Muscle of leg (tissue), 16 donors: ENCODE measurements at places on chromosomes 7 and 10. TPM values are rescaled to one million over a fixed set of nuclear protein-coding genes. Genes with fewer than 3 reads are reported as not detected.

DNA sequence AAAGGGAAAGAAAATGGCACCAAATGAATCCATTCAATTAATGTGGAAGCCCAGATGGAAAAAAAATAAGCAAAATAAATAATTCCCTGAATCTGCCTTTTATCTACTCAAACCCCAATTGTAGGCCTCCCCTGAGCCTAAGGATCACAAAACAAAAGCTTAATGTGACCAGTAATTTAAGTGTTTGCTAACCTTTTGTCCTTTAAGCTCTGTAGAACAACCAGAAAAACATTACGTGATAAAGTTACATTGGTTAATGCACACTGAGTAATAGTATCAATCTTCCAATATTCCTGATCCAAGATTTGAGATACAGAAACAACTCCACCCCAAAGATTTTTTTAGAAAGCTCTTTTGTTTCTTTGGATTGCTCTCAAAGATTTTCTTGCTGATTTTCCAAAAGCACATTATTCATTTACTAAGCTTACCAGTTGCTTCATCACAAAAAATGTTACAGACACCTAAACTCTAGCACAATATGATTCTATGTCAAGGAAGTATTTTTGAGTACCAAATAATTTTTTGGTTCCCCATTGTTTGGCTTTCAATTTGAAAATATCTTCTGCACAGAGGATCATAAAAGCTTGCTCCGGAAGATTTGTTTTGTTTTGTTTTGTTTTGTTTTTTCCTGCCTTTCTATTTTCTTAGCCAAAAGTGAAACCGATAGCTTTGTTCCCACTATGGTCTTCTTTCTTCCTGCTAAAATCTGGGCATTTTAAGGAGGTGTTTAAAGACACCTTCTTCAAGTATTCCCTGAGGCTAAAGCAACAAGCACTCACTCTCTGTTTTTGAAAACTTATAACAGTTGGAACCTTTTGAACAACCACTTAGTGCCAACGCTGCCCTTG lies 54.2 kb downstream of the TRIL start:
- H3K27ac ChIP-seq, result peak overlapping the region; percentile 63
- no peaks in the 10 kb centered on the region for H3K36me3 ChIP-seq
- H3K27me3 ChIP-seq, result no peaks in the 10 kb centered on the region
- H3K4me3 ChIP-seq, result peak overlapping the region; percentile 7
- DNase-seq, result peak; percentile 75

- H3K4me3 ChIP-seq, result no peak overlapping the region
- H3K4me1 ChIP-seq, result peaks cover 16% of the 10 kb centered on the region
- peak; percentile 52 for DNase-seq
- no peaks in the 10 kb centered on the region for H3K36me3 ChIP-seq
- H3K27me3 ChIP-seq, result no peaks in the 10 kb centered on the region
Measured at GRCh38 chr7:155885167-155886155, 73.2 kb upstream of the SHH start.

- no peaks in the 10 kb centered on the region for H3K27me3 ChIP-seq
- peaks cover 22% of the 10 kb centered on the region for H3K4me1 ChIP-seq
- peak; percentile 51 for DNase-seq
- peak overlapping the region; percentile 85 for H3K27ac ChIP-seq
Measured at GRCh38 chr7:147912291-147912690, 678.3 kb upstream of the C7orf33 start.

- no peaks in the 10 kb centered on the region for H3K4me1 ChIP-seq
- no peak for DNase-seq
- H3K36me3 ChIP-seq, result no peaks in the 10 kb centered on the region
- no peaks in the 10 kb centered on the region for H3K27me3 ChIP-seq
Measured at GRCh38 chr10:118504467-118505205, 90.8 kb downstream of the PRLHR start.

- no peak for DNase-seq
- no peak overlapping the region for H3K4me3 ChIP-seq
- H3K4me1 ChIP-seq, result peaks cover 4% of the 10 kb centered on the region
Measured at GRCh38 chr7:28142650-28143049, 37.9 kb downstream of the JAZF1 start.

DNA sequence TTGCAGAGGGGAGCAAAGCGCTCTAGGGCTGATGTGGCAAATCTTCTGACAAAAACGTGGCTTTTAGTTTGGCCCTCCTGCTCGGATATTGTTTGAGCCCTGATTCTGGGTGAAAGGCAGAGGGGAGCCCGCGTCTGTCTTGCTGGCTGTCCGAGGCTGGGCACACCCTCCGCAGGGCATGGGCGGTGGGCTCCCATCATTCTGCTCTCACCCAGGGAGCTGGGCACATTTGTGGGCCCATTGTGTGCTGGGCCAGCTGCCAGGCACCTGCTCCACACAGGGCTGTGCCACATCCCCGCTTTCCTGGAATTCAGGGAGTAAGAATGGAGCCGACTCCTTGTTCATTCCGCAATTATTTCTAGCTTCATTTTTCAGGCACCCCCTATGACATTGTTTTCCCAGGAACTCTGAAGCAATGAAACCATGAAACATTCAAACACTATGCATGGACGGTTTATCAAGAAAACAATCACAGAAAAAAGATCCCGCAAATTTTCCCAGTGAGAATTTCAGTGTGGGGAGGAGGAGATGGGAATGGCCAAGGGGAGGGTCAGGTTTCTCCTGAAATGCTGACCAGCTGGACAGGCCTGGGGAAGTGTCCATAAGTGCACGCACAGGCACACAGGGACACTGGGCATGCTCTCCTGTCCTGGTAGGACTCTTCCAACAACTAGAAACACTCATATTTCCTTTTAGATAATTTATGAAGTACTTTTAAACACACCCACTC lies 341.1 kb downstream of the CXCL12 start:
- H3K4me1 ChIP-seq, result peaks cover 37% of the 10 kb centered on the region
- peak; percentile 79 for DNase-seq
- peaks cover 4% of the 10 kb centered on the region for H3K27me3 ChIP-seq

DNA sequence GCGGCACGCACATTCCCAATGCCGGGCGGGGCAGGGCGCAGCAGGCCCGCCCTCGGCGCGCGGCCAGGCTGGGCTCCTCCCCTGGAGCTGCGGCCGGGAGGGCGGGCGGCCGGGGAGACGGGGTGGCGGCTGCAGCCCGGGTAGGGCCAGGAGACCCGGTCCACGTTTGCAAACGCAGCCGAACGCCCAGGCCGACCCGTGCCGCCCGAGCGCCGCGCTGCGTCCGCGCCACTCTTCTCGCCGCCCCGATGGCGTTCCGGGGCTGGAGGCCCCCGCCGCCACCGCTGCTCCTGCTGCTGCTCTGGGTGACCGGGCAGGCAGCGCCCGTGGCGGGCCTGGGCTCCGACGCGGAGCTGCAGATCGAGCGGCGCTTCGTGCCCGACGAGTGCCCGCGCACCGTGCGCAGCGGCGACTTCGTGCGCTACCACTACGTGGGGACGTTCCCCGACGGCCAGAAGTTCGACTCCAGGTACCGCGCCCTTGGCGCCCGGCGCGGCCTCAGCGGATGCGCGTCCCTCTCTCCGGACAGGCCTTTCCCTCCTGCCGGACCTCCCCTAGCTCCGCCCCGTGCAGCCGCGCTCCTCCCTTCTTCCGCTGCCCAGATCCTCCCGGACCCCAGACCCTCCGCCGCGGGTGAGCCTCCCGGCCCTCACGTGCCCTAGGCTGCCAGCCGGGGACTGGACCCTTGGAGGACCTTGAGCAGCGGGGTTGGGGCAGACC lies at the start of gene FKBP9:
TSS of gene FKBP9 (plus strand) at position 115 of the 720 bp plus-strand sequence. CDS start at position 249, 134 bp downstream.
- H3K4me3 ChIP-seq, result peak within 1 kb of the TSS; percentile 90
- peak within 1 kb of the TSS; percentile 94 for H3K27ac ChIP-seq
- H3K4me1 ChIP-seq, result peaks cover 7% of the 10 kb centered on the region
- DNase-seq, result peak; percentile 95
- no peaks in the 10 kb centered on the region for H3K27me3 ChIP-seq

GRCh38 chr10:23099816-23100215 lies 4.4 kb downstream of the MSRB2 start:
- peaks cover 16% of the 10 kb centered on the region for H3K4me1 ChIP-seq
- H3K27me3 ChIP-seq, result no peaks in the 10 kb centered on the region
- H3K36me3 ChIP-seq, result peaks cover 15% of the 10 kb centered on the region
- no peak overlapping the region for H3K27ac ChIP-seq

DNA sequence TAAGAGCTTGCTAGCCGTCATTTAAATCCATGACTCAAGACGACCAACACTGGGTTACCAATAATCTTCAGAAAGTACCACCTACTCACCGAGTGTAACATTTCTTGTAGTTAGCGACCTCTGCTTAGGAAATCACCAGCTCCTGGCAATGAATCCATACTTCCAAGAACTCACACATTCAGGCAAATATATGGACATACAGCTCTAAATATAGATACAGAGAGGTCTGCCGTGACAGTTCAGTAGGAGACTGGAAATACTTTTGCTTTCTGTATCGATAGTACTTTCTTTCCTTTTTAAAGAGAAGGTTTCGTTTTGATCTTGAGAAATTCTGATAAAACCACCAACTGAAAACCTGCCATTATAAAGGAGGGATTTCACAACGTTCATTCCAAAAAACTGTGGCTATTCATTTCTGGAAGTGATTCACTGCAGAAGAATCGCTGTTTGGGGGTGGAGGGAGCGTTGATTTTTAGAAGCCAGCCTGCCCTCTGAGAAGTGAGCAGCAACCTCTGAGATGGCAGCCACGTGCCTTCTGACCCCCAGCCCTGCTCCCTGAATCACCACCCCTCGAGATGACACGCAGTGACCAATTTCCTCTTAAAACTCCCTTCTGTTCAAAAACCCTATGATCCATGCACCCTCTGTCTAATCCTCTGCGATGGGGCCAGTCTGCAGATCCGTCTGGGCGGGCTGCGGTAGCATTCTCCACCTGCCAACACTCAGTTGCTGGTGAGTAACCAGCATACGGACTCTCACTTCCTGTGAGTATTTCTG lies 179.0 kb upstream of the KLF14 start:
- peak overlapping the region; percentile 78 for H3K27ac ChIP-seq
- no peaks in the 10 kb centered on the region for H3K36me3 ChIP-seq
- no peaks in the 10 kb centered on the region for H3K27me3 ChIP-seq
- DNase-seq, result peak; percentile 80
- H3K4me1 ChIP-seq, result peaks cover 5% of the 10 kb centered on the region

- H3K27ac ChIP-seq, result no peak overlapping the region
- H3K27me3 ChIP-seq, result no peaks in the 10 kb centered on the region
- DNase-seq, result no peak
- H3K4me1 ChIP-seq, result peaks cover 18% of the 10 kb centered on the region
- H3K4me3 ChIP-seq, result no peak overlapping the region
Measured at GRCh38 chr10:77461636-77462296, 175.8 kb downstream of the KCNMA1 start.

The NKX2-3 gene
- total RNA-seq, result 0.62 TPM

GRCh38 chr10:79152423-79152817 lies 83.7 kb downstream of the ZMIZ1 start:
- no peak for DNase-seq
- peaks cover 15% of the 10 kb centered on the region for H3K36me3 ChIP-seq
- peak overlapping the region; percentile 13 for H3K27ac ChIP-seq
- H3K4me1 ChIP-seq, result peaks cover 98% of the 10 kb centered on the region
- H3K4me3 ChIP-seq, result no peak overlapping the region
- no peaks in the 10 kb centered on the region for H3K27me3 ChIP-seq

The PMPCB gene
- 54.8 TPM for total RNA-seq

DNA sequence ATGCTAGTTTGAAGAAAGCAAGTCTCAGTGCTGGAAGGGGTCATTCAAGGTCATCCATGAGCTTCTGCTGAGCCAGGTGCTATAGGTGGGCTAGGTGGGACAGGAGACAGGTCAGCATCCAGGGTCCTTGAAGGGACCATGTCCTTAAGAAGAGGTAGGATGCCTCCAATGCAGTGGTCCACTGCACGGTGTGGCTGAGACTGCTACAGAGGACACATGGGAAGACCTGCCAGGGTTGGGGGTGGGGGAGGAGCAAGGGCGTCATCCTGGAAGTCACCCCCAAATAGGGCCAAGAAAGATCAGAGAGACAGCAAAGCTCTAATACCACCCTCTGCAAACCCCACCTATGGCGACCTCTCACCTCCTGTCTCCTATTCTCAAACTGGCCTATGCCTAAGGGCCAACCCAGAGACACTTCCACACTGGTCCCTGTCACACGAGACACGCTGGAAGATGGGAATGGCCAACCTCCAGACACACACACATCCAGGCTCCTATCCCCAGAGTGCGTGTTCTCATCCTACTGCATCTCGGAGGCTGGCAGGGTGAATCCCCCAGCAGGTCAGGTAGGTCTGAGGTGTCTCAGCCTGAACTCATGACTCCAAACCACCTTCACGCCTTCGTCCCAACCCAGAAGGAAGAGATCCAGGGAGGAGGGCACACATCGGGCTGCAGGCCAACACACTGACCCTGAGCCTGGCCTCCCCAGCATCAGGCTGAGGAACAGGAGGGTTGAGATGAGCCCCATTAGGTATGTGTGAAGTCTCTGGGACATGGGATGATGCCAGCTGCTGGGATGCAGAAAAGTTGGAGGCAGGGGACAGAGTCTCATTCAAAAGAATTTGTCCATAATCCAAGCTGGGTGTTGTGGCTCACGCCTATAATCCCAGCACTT lies 5.6 kb upstream of the PPP1R35 start:
- no peak overlapping the region for H3K27ac ChIP-seq
- no peaks in the 10 kb centered on the region for H3K36me3 ChIP-seq
- peaks cover 19% of the 10 kb centered on the region for H3K4me1 ChIP-seq
- DNase-seq, result no peak
- no peak overlapping the region for H3K4me3 ChIP-seq

GRCh38 chr10:127385066-127385465 lies 164.0 kb upstream of the NPS start:
- H3K36me3 ChIP-seq, result peaks cover 19% of the 10 kb centered on the region
- H3K4me3 ChIP-seq, result no peak overlapping the region
- no peaks in the 10 kb centered on the region for H3K4me1 ChIP-seq
- H3K27me3 ChIP-seq, result no peaks in the 10 kb centered on the region

GRCh38 chr10:3008518-3009195 lies 58.7 kb upstream of the PFKP start:
- H3K27ac ChIP-seq, result no peak overlapping the region
- H3K4me1 ChIP-seq, result no peaks in the 10 kb centered on the region
- H3K36me3 ChIP-seq, result no peaks in the 10 kb centered on the region

DNA sequence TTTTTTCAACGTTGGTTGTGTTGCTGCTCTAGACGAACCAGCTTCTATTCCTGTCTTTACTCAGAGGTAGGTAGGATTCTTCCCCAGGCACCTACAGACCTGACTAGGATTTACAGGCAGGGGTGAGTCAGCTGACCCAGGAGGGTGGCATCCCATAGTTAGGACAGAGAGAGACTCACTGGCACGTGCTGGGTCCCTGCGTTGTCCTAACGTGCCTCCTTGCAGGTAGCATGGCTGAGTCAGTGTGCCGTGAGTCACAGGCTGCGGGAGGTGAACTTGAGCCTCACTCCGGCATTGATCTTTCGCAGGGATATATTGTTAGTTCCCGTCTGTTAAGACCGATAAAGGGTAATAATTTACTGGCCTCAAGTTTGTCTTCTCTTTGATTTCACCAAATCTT lies 96.5 kb downstream of the PFKFB3 start:
- no peaks in the 10 kb centered on the region for H3K36me3 ChIP-seq
- peaks cover 12% of the 10 kb centered on the region for H3K4me1 ChIP-seq
- no peak for DNase-seq
- no peak overlapping the region for H3K27ac ChIP-seq
- no peaks in the 10 kb centered on the region for H3K27me3 ChIP-seq

The ANKRD61 gene
- total RNA-seq, result 0.22 TPM

- H3K36me3 ChIP-seq, result no peaks in the 10 kb centered on the region
- no peaks in the 10 kb centered on the region for H3K4me1 ChIP-seq
- H3K4me3 ChIP-seq, result no peak overlapping the region
- no peak overlapping the region for H3K27ac ChIP-seq
Measured at GRCh38 chr10:78071140-78071856, 37.6 kb downstream of the RPS24 start.
